Omental fat pad (tissue), 4 donors: ENCODE measurements at places on chromosomes 6 and 20. TPM values are rescaled to one million over a fixed set of nuclear protein-coding genes. Genes with fewer than 3 reads are reported as not detected.

DNA sequence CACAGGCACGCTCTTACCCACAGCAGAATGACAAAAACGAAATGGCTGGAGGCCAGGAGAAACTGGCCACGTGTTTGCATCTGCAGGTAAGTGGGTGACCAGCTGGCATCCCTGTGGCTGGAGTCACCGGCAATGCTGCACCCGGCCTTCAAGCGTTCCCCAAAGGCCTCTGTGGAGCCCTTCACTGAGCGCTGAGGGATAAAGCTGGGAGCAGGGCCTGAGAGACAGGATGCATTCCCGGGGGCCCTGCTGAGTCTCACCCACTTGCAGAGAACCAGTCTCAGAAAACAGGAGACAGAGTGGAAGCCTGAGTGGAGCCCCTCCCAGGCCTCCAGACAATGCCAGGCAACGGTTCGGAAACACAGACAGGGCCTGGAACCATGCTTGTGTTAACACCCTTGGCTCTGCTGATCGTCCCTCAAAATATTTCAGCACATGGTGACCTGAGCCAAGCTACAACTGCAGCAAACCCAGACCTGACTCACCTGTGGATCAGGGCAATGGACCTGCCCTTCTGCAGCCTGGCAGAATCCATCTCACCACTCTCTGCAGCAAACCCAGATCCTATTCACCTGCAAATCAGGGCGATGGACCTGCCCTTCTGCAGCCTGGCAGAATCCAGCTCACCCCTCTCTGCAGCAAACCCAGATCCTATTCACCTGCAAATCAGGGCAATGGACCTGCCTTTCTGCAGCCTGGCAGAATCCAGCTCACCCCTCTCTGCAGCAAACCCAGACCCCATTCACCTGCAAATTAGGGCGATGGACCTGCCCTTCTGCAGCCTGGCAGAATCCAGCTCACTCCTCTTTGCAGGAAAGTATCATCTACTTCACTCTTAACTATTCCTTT lies 39.8 kb downstream of the TBXT start:
- DNase-seq = no peak

DNA sequence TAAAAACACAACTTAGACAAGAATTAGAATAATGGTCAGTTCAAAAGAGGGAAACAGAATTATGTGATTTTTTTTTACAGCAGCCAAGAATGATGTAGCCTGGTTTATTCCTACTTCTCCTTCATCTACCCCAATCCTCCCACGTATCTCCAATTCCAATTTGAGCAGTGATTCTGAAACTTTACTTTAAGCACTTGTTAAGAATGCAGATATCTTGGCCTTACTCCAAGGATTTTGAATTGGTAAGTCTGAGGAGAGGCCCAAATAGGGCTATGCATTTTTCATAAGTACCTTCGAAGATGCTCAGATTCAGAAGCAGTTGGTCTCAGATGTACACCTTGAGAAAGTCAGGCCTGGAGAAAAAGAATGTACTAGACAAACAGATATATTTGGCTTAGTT lies 233.4 kb upstream of the FLRT3 start:
- DNase-seq = no peak

- DNase-seq = no peak
Measured at GRCh38 chr6:84522135-84522549, 242.3 kb downstream of the TBX18 start.

GRCh38 chr6:101853231-101854085 lies 459.9 kb downstream of the GRIK2 start:
- DNase-seq = no peak

GRCh38 chr6:77972334-77972733 lies 319.5 kb downstream of the MEI4 start:
- no peak for DNase-seq

GRCh38 chr6:165119231-165120020 lies 190.0 kb downstream of the C6orf118 start:
- no peak for DNase-seq

- no peak for DNase-seq
Measured at GRCh38 chr6:80234401-80234800, 127.9 kb downstream of the BCKDHB start.

GRCh38 chr20:48690888-48691287 lies 136.9 kb downstream of the PREX1 start:
- no peak for DNase-seq

- DNase-seq = no peak
Measured at GRCh38 chr6:140082867-140083297, 708.4 kb upstream of the CITED2 start.

DNA sequence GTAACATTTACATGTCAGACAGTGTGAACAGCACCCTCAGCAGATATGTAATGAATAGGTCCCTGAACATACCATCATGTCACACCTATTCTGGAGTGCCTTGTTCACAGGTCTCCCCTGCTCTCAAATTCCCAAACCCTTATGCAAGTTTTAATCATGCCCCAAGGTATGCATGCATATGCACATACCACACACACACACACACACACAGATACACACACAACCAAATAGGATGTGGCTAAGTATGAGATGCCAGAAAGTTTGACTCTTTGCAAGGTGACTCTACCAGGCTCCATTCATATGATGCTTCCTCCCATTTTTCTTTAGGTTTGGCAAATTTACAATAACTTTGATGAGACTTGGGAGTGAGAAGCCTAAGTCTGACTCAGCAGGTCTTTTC lies 243.8 kb upstream of the IRAK1BP1 start:
- no peak for DNase-seq

- DNase-seq = no peak
Measured at GRCh38 chr6:138290423-138290962, 72.2 kb upstream of the PBOV1 start.

DNA sequence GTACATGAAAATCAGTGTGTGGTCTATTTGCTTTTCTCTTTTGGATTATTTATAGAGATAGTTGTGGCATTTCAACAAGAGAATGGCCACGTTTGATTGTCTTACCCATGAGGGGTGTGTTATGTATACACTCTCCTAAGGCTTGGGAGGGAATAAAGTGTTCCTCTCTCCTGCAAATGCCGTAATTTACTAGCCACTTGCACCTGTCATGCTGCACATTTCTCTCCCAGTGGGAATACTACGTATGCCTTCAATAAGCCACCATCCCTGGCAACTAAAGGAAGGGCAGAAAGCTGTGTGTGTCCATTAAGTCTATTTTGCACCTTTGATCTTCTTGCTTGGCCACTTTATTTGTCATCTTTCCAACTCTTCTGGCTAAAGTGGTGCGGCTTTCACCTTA lies 541.2 kb downstream of the QKI start:
- DNase-seq = no peak

GRCh38 chr6:157879034-157879872 lies 56.2 kb downstream of the SNX9 start:
- no peak for DNase-seq

DNA sequence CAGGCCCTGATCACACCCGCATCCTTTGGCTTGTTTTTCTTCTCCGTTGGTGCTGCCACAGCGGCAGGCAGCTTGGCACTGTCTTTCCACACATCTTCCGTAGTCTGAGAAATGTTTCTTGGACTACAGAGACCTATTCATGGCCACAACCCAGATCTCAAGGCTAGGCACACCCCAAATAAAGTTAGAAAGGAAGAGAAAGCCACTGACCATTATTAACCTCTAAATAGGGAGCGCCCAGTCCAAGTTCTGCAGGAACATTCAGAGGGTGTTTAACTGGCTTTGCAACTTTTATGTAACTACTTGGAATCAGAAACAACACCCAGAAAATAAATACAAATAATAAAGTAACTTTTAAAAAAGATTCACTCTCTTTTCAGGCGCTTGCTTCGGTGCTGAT lies 124.8 kb upstream of the NEDD9 start:
- no peak for DNase-seq

DNA sequence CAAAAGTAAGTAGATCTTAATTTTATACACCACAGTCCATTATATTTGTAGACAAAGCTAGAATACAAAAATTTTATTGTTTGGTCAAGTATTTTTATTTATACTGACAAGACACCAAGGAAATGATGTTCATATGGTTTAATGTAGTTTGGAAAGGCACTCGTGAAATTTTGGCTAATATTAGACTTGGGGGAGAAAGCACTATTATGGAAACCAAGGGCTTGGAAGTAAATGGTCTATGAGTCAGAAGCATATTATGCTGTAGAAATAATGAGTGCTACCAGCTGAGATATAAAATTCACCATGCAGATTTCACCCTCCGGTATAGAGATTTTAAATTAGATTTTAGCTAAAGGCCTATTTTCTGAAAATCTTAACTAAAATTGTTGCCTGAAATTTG lies 233.6 kb downstream of the KCNQ5 start:
- DNase-seq = no peak

GRCh38 chr6:104431096-104431495 lies 428.6 kb downstream of the HACE1 start:
- DNase-seq = no peak

GRCh38 chr6:18328540-18328939 lies 58.6 kb upstream of the RNF144B start:
- no peak for DNase-seq

DNA sequence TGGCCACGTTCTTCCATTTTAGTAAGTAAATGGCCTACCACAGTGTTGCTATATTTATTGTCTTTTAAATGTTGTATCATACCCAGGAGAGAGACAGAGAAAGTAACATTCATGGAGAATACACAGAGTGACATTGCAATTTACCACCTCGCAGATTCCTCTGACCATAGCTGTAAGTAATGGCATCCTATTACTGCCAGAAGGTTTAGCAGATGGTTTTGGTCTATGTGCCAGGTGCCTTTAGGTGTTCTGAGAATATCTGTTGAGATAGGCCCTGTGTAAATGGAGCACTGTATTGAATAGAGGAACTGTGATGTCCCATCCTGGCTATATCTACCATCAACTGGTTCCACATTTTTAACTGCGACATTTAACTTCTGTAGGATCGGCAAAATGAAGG lies 559.6 kb downstream of the KIF16B start:
- no peak for DNase-seq

GRCh38 chr6:170066679-170067078 lies 224.2 kb downstream of the DLL1 start:
- DNase-seq = no peak

- no peak for DNase-seq
Measured at GRCh38 chr6:118648866-118649554, 2.4 kb downstream of the CEP85L start.

- no peak for DNase-seq
Measured at GRCh38 chr6:139994998-139995397, 620.5 kb upstream of the CITED2 start.

- no peak for DNase-seq
Measured at GRCh38 chr6:73513496-73513854, 7.4 kb downstream of the EEF1A1 start.

- DNase-seq = no peak
Measured at GRCh38 chr6:142934106-142934505, 10.9 kb downstream of the HIVEP2 start.

DNA sequence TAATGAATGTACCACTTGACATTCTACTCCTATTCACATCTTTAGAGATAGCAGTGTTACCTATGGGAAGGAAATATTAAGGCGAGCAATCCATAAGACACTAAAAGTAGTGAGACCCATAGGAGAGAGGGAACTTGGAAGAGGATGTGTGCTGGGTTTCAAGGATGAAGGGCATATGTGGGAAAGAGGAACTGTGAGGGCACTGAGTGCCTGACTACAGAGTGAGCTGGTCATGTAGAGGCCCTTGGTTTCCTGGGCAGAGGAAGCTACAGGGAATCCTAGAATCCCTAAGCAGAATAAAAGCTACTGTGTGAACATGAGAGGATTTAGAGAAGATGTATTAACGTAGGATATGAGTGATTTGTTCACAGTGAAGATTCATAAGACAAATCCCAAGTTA lies 262.8 kb downstream of the FARS2 start:
- DNase-seq = no peak

- DNase-seq = no peak
Measured at GRCh38 chr20:38143238-38143645, 21.8 kb downstream of the TGM2 start.

Gene SLC17A4
- total RNA-seq = not detected

Gene RNF146
- 96.8 TPM for total RNA-seq

Gene ARMC2
- total RNA-seq = 5.6 TPM

Gene SRMS
- total RNA-seq = not detected

Gene PDE7B
- 10.1 TPM for total RNA-seq

Gene CAGE1
- not detected for total RNA-seq

Gene GRM1
- total RNA-seq = not detected

Gene SPDEF
- total RNA-seq = not detected

Gene MCHR2
- total RNA-seq = not detected

Gene SEL1L2
- total RNA-seq = not detected

Gene HLA-DMB
- 27.9 TPM for total RNA-seq

Gene PRL
- not detected for total RNA-seq

Gene WFDC6
- not detected for total RNA-seq

Gene JPH2
- 6.9 TPM for total RNA-seq

Gene SASH1
- 214 TPM for total RNA-seq

Gene GLP1R
- total RNA-seq = not detected

Gene SLC2A4RG
- 39.9 TPM for total RNA-seq

Gene SLC16A10
- total RNA-seq = 70.5 TPM
